ENCODE measurements at places on chromosomes 2 and 18.
A peak's percentile ranks its signal among the peaks of the same experiment; 100 is the strongest.

DNA sequence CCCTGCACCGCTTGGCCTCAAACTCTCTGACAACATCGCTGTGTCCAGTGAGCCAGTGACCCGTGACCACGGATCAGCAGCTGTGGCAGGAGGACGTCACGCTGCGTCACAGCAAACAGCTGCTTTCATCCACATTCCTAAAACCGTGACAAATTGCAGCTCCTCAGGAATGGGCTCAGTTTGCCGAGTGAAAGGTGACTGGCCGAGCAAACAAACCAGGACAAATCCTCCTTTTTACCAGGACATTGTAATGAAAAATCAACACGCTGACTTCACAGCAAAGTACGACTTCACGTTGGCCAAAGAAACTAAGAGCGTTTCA, 57.6 kb downstream of the PXDN start:
- DNase-seq = no peak

DNA sequence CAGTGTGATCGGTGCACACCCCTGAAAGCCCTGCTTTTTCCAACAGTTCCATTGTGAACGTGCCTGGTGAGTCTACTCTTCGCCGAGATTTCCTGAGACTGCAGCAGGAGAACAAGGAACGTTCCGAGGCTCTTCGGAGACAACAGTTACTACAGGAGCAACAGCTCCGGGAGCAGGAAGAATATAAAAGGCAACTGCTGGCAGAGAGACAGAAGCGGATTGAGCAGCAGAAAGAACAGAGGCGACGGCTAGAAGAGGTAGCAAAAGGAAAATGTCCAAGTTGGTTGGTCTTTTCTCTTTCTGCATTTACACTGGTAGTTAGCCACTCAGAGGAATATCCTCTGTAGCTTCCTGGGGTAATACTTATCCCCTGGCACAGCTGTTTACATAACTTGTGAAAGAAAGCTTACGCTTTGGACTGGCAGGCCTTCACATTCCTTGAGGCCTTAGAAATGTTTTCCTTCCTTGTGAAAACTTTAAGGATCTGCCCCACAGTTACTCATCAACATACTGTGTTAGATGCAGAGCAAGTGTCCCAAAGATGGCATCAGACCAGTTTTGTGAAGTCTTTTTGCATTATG, 146.6 kb downstream of the MAP4K4 start:
- DNase-seq = no peak

DNA sequence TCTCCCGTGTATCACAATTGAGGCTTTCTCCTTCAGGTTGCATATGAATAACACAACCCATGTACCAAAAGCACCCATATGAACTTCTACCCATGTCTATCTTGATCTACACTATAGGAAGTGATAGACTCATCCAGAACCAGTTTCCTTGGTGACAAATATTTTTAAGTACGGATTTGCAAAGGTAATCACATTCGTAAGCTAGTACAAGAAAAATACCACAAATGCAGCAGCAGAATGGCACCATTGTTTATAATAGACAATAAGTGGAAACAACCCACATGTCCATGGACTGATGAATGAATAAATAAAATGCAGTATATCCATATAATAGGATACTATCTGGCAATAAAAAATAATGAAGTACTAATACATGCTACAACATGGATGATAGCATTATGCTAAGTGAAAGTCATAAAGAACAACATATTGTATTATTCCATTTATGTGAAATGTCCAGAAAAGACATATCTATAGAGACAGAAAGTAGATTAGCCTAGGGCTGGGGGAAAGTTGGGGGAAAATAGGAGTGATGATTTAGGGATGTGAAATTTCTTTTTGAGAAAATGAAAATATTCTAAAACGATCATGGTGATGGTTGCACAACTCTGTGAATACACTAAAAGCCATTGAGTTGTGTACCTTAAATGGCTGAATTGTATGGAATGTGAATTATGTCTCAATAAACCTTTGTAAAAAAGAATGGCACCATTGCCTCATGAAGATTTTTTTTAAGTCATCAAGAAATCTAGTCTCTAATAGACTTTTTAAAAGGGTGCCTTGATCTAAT, 3.4 kb upstream of the CCDC88A start:
- DNase-seq = no peak

GRCh38 chr2:175853616-175853890, 148.5 kb downstream of the LNPK start:
- DNase-seq = no peak

DNA sequence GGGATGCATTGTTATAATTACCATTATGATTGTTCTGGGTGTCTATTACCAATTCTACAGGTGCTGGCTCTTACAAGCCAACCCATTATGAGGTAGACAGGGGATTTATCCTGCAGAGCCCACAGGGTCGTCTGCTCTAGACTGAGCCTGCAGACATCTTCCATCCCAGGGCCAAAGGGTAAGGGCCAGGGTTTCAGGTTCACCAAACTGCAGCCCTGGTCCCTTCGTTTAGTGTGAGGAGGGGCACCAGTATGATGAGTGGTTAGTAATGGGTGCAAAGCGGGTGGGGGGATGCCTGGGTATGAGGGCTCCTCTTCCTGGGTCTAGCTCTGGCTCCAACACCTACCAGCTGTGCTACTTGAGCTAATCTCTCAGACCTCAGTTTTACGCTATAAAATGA, 1.2 kb upstream of the ARID5A start:
- DNase-seq = no peak

GRCh38 chr2:85597241-85597640, 1.7 kb downstream of the RNF181 start:
- DNase-seq = no peak

- no peak for DNase-seq
Measured at GRCh38 chr2:128425731-128426620, 107.3 kb upstream of the HS6ST1 start.

GRCh38 chr2:176763851-176764404, 448.7 kb upstream of the HNRNPA3 start:
- no peak for DNase-seq

DNA sequence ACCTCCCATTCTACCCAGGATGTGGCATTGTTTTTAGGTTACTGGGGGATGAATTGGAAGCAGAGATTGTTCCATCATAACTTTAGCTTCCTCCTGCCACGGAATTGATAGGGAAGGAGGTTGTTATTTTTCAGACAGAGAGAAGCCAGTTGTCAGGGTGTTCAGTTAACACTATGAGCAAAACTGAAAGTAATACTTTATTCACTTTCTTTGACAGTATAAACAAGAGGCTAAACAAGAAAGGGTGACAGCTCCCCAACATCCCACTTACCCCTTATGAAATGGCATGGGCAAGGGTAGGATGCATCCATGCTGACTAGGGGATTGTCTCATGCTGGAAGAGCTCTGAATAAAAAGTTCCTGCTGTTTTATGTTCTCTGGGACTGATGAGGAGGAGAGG, 36.4 kb upstream of the GAREM1 start:
- DNase-seq = no peak

GRCh38 chr2:111200333-111200881, 79.7 kb downstream of the BCL2L11 start:
- DNase-seq = no peak

DNA sequence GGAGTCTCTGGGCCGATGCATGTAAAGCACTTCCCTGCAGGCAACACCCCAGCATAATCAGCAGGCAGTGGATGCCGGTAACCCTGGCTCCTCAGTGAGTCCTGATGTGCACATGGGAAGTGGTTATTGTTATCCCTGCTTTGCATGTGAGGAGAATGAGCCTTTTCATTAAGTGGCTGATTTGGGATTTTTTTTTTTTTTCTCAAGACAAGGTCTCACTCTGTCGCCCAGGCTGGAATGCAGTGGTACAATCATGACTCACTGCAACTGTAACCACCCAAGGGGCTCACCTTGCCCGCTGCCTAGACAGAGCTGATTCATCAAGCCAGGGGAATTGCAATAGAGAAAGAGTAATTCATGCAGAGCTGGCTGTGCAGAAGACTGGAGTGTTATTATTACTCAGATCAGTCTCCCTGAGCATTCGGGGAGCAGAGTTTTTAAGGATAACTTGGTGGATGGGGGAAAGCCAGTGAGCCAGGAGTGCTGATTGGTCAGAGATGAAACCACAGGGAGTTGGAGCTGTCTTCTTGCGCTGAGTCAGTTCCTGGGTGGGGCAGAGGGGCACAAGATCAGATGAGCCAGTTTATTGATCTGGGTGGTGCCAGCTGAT, 95.4 kb downstream of the SOCS6 start:
- no peak for DNase-seq

GRCh38 chr2:131673400-131674173, 145.9 kb downstream of the CCDC74A start:
- peak; percentile 13 for DNase-seq

GRCh38 chr18:63155169-63155852, 164.3 kb downstream of the BCL2 start:
- peak; percentile 79 for DNase-seq

DNA sequence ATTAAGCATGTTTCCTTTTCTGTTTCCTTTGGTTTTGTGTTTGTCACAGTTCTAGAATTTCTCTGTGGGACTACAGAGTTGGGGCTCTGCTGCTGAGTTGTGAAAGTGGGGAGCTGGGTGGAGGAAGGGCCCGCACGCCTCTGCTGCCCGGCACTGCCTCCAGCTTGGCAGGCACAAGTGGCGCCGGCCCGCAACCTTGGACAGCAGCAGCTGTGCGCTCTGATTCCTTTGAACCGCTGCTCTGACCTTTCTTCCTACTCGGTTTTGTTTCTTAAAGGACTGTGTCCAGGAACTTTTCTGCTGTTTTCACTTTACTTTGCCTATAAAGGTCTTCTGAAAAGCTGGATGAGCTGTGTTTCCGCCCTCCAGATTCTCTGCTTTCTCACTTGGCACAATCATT, 137.6 kb upstream of the ALPP start:
- DNase-seq = no peak

- no peak for DNase-seq
Measured at GRCh38 chr2:222598611-222599010, 57.3 kb downstream of the FARSB start.

GRCh38 chr2:3864943-3865865, 161.8 kb downstream of the DCDC2C start:
- no peak for DNase-seq

Measured in DND-41 (cell line).